ENCODE measurements at places on chromosomes 12 and 14.
A peak's percentile ranks its signal among the peaks of the same experiment; 100 is the strongest.

GRCh38 chr14:52333823-52334657 lies 19.9 kb downstream of the PTGER2 start:
- no peak for DNase-seq

GRCh38 chr12:93853698-93854478 lies 176.7 kb downstream of the CRADD start:
- DNase-seq: no peak

- no peak for DNase-seq
Measured at GRCh38 chr12:57459750-57460467, at the start of gene GLI1. Gene GLI1 (plus strand): TSS chr12:57459785. CDS start chr12:57463692, 3,907 bp downstream.

DNA sequence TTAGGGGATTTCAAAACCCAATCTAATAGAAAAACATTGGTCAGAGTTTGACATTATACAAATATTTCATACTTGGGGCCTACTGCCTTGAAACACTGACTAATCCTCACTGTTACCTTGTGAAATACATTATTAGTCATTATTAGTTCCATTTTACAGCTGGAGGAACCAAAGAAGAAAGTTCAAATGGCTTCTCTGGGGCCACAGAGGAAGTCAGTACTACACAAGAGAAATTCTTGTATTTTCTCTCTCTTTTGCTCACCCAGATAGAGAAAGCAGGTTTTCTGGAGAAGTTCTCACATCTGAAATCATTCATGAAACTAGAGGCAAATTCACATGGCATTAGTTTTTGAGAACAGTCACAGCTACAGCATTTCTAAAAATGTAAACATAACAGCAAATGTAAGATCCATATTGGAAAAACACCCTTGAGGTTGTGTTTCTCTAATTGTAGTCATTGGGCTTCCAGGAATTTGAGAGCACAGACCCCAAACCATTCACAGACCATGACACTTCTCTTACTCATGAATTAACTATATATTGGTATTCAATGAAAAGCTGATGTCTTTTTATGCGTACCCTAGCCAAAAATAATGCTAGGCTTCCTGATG lies 83.0 kb downstream of the LLPH start:
- peak; percentile 14 for DNase-seq

GRCh38 chr14:105471823-105472485 lies 2.7 kb upstream of the CRIP2 start:
- DNase-seq: no peak

Measured in HS-27A (cell line).